Body of pancreas (tissue), 4 donors: ENCODE measurements at places on chromosomes 3 and 15. TPM values are rescaled to one million over a fixed set of nuclear protein-coding genes. Genes with fewer than 3 reads are reported as not detected.

GOLGA8O gene
- not detected for total RNA-seq

CCDC39 gene
- 0.66 TPM for total RNA-seq

HTR3E gene
- total RNA-seq: not detected

ACTC1 gene
- 1.6 TPM for total RNA-seq

PATL2 gene
- total RNA-seq: 1.6 TPM

NME9 gene
- total RNA-seq: 1.3 TPM

CLDN16 gene
- 4.4 TPM for total RNA-seq

MUC20 gene
- total RNA-seq: 11.2 TPM

DNA sequence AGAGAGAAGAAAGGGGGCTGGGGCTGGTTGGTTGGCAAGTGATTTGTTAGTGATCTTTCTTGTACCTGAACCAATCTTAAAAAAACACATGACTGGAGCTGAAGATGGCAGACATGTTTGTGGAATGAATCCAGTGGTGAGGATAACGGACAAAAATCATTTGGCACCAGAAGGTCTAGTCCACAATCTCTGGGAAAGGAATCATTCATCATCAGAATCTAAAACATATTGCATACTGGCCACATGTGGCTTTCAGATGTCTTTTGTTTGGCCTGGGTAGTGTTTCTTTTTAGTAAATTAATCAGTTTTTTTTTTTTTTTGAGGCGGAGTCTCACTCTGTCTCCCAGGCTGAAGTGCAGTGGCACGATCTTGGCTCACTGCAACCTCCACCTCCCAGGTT lies 5.0 kb downstream of the NEK11 start:
- no peak for DNase-seq
- no peak overlapping the region for H3K27ac ChIP-seq
- H3K27me3 ChIP-seq: no peaks in the 10 kb centered on the region
- H3K4me3 ChIP-seq: no peak overlapping the region
- no peaks in the 10 kb centered on the region for H3K36me3 ChIP-seq

DNA sequence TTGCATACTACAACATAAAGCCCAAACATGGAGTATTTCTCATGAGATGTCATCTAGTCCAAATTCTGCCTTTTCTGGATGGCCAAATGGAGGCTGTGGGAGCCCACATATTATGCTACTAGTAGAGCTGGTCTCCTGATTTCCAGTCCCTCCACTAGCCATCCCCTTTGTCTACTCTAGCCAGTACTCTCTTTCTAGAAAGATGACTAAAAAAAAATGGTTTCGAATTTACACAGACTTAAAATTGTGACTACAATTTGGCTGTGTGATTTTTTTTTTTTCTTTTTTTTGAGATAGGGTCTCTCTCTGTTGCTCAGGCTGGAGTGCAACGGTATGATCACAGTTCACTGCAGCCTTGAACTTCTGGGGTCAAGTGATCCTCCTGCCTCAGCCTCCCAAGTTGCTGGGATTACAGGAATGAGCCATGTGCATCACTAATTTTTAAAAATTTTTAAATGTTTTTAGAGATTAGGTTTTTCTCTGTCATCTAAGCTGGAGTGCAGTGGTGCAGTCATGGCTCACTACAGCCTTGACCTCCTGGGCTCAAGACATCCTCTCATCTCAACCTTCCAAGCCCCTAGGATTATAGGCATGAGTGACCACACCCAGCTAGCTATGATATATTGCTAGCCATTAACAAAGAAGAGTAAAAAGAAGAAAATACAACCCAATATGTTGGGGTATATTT lies 273.9 kb downstream of the ADAMTSL3 start:
- H3K27ac ChIP-seq: no peak overlapping the region
- H3K27me3 ChIP-seq: no peaks in the 10 kb centered on the region
- no peaks in the 10 kb centered on the region for H3K36me3 ChIP-seq
- no peak for DNase-seq
- H3K4me3 ChIP-seq: no peak overlapping the region

- H3K36me3 ChIP-seq: no peaks in the 10 kb centered on the region
- H3K4me3 ChIP-seq: no peak overlapping the region
- no peak for DNase-seq
- H3K27me3 ChIP-seq: no peaks in the 10 kb centered on the region
- no peak overlapping the region for H3K27ac ChIP-seq
- H3K4me1 ChIP-seq: no peaks in the 10 kb centered on the region
Measured at GRCh38 chr3:186909078-186909853, 21.1 kb upstream of the ST6GAL1 start.

DNA sequence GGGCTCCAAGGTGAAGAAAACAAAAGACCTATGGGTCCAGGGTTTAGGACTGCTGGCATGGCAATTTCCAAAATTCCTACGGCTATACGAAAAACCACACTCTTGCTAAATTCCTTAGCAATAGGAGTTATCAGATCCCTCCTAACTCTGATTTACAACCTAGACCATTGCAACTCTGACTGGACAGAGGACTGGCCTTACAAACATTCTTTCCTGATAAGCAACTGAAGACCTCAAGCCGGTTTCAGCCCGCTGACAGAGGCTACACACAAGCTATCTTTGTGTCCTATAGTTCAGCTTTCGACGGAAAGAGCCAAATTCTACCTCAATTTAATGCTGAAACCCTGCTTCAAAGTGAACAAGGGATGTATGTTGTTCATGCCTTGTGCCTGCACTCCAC lies 38.3 kb upstream of the AGBL1 start:
- no peaks in the 10 kb centered on the region for H3K4me1 ChIP-seq
- H3K27ac ChIP-seq: no peak overlapping the region
- no peak for DNase-seq
- no peaks in the 10 kb centered on the region for H3K36me3 ChIP-seq

GRCh38 chr3:195440379-195440778 lies 2.4 kb downstream of the ACAP2 start:
- H3K27me3 ChIP-seq: no peaks in the 10 kb centered on the region
- H3K4me3 ChIP-seq: no peak overlapping the region
- H3K4me1 ChIP-seq: peaks cover 31% of the 10 kb centered on the region
- H3K27ac ChIP-seq: no peak overlapping the region
- no peaks in the 10 kb centered on the region for H3K36me3 ChIP-seq

DNA sequence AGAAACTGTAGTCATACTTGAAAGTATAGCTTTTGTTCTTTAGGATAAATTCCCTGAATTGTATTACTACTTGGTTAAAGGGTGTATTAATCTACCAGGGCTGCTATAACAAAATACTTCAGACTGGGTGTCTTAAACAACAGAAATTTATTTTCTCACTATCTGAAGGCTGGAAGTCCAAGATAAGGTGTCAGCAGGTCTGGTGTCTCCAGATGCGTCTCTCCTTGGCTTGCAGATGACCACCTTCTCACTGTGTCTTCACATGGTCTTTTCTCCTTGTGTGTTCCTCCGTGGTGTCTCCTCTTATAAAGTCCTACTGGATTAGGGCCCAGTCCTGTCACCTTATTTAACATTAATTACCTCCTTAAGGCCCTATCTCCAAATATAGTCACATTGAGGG lies 33.7 kb downstream of the MED12L start:
- no peaks in the 10 kb centered on the region for H3K4me1 ChIP-seq
- no peak overlapping the region for H3K4me3 ChIP-seq
- H3K27ac ChIP-seq: no peak overlapping the region

- no peaks in the 10 kb centered on the region for H3K36me3 ChIP-seq
- H3K27ac ChIP-seq: no peak overlapping the region
- H3K27me3 ChIP-seq: no peaks in the 10 kb centered on the region
- DNase-seq: no peak
- H3K4me3 ChIP-seq: no peak overlapping the region
- peaks cover 3% of the 10 kb centered on the region for H3K4me1 ChIP-seq
Measured at GRCh38 chr15:56236197-56236596, 7.5 kb downstream of the RFX7 start.

- peaks cover under 1% of the 10 kb centered on the region for H3K4me1 ChIP-seq
- H3K4me3 ChIP-seq: no peak overlapping the region
- H3K27me3 ChIP-seq: no peaks in the 10 kb centered on the region
- H3K36me3 ChIP-seq: no peaks in the 10 kb centered on the region
- no peak for DNase-seq
Measured at GRCh38 chr15:78625606-78626280, 4.9 kb upstream of the CHRNA3 start.

DNA sequence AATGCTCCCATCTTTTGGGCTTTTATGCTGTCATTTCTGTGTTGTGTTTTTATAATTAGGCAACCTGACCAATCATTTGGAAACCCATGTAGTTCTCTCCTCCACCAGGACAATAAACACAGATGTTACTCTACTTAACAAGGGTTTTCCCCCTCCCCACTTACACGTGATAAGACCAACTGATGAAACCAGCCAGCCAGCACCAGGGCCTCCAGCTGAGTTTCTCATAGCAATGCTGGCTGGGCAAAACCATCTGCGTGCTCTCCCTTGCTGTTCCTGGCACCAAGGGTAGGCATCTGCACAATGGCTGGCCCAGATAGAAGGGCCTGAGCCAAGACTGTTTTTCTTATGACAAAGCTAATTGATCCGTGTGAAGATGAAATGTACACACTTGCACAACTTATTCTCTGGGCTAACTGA lies 310.4 kb downstream of the PLCL2 start:
- H3K27me3 ChIP-seq: no peaks in the 10 kb centered on the region
- H3K4me3 ChIP-seq: no peak overlapping the region
- no peak overlapping the region for H3K27ac ChIP-seq
- peak; percentile 66 for DNase-seq

DNA sequence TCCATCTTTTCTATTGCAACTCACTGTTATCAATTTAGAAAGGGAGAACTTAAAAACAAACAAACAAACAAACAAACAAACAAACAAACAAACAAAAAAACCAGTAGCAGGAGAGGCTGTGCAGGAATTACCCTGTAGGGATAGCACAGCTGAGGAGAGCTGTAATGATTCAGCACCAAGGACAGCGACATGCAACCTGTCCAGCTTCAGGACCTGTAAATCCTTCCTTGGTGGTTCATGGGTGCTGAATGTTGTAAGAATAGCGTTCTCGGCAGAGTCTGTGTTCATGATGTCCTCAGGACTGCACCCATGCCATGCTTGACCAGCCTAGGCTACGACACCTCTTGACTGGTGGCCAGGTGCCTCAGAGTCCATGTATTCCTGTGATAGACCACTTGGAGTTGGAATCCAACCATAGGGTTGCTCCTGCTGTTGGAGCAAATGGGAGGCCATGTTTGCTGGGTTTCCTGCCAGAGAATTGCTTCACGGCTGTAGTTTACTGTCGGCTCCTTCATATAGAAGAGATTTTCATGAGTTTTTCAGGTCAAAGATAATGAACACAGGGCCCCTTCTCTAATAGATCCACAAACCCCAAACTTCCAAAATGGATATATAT lies 65.9 kb downstream of the CACNA2D3 start:
- DNase-seq: peak; percentile 58
- H3K4me3 ChIP-seq: no peak overlapping the region
- H3K27ac ChIP-seq: no peak overlapping the region
- H3K27me3 ChIP-seq: no peaks in the 10 kb centered on the region

- peaks cover 42% of the 10 kb centered on the region for H3K4me1 ChIP-seq
- no peaks in the 10 kb centered on the region for H3K27me3 ChIP-seq
- peak overlapping the region; percentile 55 for H3K27ac ChIP-seq
- no peaks in the 10 kb centered on the region for H3K36me3 ChIP-seq
Measured at GRCh38 chr15:58469432-58470353, 37.9 kb downstream of the LIPC start.

- DNase-seq: no peak
- H3K4me1 ChIP-seq: no peaks in the 10 kb centered on the region
- no peaks in the 10 kb centered on the region for H3K36me3 ChIP-seq
- H3K27me3 ChIP-seq: no peaks in the 10 kb centered on the region
- H3K27ac ChIP-seq: no peak overlapping the region
Measured at GRCh38 chr3:106332129-106332528, 463.3 kb upstream of the CBLB start.

GRCh38 chr3:58329150-58329921 lies 3.4 kb upstream of the PXK start:
- H3K36me3 ChIP-seq: no peaks in the 10 kb centered on the region
- H3K4me1 ChIP-seq: peaks cover 28% of the 10 kb centered on the region
- H3K4me3 ChIP-seq: no peak overlapping the region
- no peaks in the 10 kb centered on the region for H3K27me3 ChIP-seq
- no peak for DNase-seq
- H3K27ac ChIP-seq: no peak overlapping the region

DNA sequence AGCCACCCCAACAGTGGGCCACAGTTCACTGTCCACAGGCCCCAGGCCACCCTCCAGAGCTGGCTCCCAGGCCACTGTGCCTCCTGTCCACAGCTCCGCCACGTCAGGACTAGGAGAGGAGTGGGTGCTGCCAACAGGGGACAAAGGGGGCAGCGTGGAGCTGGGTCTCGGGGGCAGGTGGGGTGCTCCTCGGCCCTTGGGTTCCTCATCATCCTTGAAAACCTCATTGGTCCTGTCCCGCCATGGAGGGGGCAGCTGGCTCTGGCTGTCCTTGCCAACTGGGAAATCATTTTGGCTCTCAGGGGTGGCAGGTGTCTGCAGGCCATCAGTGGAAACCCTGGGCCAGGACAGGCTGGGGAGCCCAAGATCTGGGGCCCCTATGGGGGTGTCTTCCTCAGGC lies 45.2 kb downstream of the ADAMTS7 start:
- no peak for DNase-seq
- no peaks in the 10 kb centered on the region for H3K36me3 ChIP-seq
- no peak overlapping the region for H3K27ac ChIP-seq
- H3K4me1 ChIP-seq: no peaks in the 10 kb centered on the region
- no peaks in the 10 kb centered on the region for H3K27me3 ChIP-seq

- peaks cover 38% of the 10 kb centered on the region for H3K4me1 ChIP-seq
- H3K27me3 ChIP-seq: no peaks in the 10 kb centered on the region
- H3K36me3 ChIP-seq: no peaks in the 10 kb centered on the region
- peak; percentile 12 for DNase-seq
Measured at GRCh38 chr3:66302288-66302687, 81.5 kb downstream of the SLC25A26 start.

- no peak overlapping the region for H3K27ac ChIP-seq
- H3K36me3 ChIP-seq: no peaks in the 10 kb centered on the region
- peak; percentile 79 for DNase-seq
- peaks cover 5% of the 10 kb centered on the region for H3K4me1 ChIP-seq
- H3K27me3 ChIP-seq: no peaks in the 10 kb centered on the region
Measured at GRCh38 chr3:13308380-13308801, 111.7 kb downstream of the NUP210 start.

- H3K27me3 ChIP-seq: no peaks in the 10 kb centered on the region
- H3K4me1 ChIP-seq: peaks cover 30% of the 10 kb centered on the region
- no peak for DNase-seq
Measured at GRCh38 chr15:77412972-77413698, 6.8 kb downstream of the PEAK1 start.
